SJCRH30 (cell line): ENCODE measurements at places on chromosomes 1 and 21. TPM values are rescaled to one million over a fixed set of nuclear protein-coding genes. Genes with fewer than 3 reads are reported as not detected.

- DNase-seq: no peak
These were observed 822.4 kb upstream of the NEGR1 start for GRCh38 chr1:73104749-73105148.

- no peak for DNase-seq
These were observed 224.3 kb upstream of the FGGY start for GRCh38 chr1:59072583-59072947.

The CLDN17 gene
- not detected in 2 replicates for total RNA-seq

DNA sequence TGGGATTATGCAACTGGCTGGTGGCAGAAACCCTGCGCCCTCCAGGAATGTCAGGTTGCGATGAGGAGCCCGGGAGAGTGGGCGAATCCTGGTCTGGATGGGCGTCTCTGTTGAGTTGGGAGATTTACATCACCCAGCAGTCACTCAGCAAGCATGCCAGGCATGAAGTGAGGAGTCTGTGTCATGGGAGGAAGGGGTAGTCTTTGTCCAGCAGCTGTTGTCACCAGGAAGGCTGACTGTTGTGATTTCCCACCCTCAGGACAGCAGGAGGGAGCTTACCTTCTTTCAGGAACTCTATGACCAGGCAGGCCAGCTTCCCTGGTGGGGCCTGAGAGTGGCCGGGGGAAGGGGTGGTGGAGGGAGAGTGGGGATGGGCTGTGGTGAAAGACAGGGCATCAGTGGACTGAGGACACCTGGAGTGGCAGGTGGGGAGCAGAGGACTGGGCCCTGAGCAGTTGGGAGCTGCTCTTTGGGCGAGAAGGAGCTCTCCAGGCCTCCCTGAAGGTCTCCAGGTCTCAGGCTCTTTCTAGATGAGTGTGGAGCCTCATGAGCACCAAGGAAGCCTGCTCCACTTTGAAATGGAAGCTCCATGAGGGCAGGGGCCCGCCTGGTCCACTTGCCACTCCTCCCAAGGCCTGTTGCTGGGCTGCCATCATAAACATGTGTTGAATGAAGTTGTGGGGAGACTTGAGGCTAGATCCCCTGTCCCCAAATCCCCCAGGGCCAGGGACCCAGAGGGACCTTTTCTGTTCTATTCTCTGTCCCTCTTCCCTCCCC lies 21.3 kb upstream of the PKP1 start:
- no peak for DNase-seq

The FCRL4 gene
- not detected in 2 replicates for total RNA-seq

GRCh38 chr1:37064039-37064438 lies 29.7 kb upstream of the GRIK3 start:
- DNase-seq: no peak

- DNase-seq: no peak
These were observed 98.5 kb upstream of the ADGRL2 start for GRCh38 chr1:81702079-81702715.

The TMEM200B gene
- total RNA-seq: 1.0 and 1.3 TPM in 2 replicates

- DNase-seq: peak; percentile 20
These were observed 9.9 kb upstream of the LRRC39 start for GRCh38 chr1:100187912-100188311.

DNA sequence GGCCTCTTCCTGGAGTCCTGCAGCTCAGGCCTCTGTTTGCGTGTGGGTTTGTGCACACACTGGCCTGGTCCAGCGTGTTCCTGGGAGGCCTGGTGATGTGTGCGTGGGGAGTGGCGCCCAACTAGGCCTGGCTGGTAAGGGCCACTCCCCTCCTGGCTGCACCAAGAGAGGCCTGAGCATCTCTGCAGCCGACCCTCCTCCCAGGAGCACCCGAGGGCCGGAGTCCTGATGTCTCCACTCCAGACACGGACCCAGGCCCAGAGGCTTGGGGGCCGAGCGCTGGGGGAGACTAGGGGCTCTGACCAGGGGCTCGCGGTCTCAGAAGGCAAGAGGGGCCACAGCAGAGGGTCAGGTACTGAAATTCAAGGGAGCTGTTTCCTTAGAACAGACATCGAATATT lies 33.3 kb downstream of the MORN1 start:
- DNase-seq: no peak

DNA sequence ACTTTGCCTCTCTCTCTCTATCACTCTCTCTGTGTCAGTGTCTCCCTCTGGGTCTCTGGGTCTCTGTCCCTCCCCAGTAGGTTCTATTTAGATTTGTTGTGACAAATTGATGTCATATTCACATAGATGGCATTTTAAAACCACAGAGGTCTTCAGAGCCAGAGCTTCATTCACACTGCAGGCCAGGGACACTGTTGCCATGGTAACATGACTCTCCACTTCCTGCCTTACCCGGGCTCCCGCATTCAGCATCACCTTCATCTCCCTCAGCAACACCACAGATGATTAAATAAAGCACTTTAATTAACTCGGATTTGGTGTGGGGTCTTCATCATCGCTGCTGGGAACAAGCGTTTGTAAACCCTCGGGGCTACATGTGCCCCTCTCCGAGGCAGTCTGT lies 132.6 kb downstream of the ETS2 start:
- no peak for DNase-seq

GRCh38 chr1:225882694-225883615 lies 775 bp upstream of the TMEM63A start:
- no peak for DNase-seq

DNA sequence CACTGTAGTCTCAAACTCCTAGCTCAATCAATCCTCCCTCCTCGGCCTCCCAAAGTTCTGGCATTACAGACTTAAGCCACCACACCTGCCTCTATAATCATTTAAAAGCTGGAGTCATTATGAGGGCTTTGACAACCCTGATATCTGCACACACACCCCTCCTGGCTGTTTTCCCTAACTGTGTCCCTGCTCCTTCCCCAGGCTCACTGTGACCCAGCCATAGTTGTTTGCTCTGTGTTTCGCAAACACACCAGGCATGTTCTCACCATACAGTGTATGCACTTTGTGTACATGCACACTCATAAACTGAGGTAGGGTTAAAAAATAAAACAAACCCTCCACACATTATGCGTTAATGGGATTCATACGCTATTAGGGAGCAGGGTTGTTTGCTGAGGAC lies 21.8 kb upstream of the IL20 start:
- DNase-seq: no peak

GRCh38 chr21:26077521-26077920 lies 93.0 kb downstream of the APP start:
- peak; percentile 90 for DNase-seq

The PRDM16 gene
- total RNA-seq: 1.2 and 1.4 TPM in 2 replicates

DNA sequence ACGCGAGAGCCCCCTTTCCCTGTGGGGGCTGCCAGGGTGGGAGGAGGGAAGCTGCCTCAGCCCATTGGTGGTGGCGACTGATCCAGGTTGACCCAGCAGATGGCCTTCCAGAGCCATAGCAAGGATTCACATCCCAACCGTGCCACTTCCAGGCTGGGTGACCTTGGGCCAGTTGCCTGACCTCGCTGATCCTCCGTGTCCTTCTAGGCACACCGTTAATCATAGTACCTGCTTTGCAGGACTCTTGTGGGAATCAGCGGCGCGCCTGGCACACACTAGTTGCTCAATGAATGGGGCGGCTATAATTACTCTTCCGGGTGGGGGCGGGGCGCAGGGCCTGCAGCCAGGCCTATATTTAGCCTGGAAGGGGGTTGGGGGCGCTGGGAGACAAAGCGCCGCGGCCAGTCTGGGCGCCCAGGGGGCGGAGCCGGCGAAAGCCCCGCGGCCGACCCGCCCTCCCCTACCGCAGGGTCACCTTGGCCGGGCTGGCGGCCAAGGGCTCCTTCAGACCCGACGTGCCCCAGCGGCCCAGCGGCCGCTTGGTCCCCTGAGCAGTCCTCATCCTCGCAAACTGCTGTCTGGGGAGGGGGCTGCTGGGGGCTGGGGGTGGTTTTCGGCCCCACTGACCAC lies 5.1 kb downstream of the HSPB7 start:
- DNase-seq: no peak

The PAPPA2 gene
- total RNA-seq: 0.04 and 0.05 TPM in 2 replicates

The SORT1 gene
- total RNA-seq: 36.9 and 41.1 TPM in 2 replicates

GRCh38 chr21:45935628-45936027 lies 45.9 kb upstream of the COL6A1 start:
- no peak for DNase-seq

DNA sequence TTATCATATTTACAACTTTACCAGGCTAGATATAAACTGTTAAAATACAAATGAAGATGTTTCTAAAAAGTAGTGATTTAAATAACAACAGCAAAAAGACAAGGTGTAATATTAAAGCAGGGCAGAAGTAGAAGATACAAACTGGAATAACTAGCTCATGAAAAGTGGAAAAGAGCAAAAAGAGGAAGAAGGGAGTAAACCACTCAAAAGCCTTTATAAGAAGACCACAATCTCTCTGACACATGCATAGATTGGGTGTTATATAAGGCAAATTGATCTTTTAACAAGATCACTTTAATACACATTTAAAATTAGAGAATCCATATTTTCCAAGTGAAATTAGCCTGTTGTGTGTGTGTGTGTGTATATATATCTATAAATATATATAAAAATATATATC lies 5.0 kb downstream of the DENND1B start:
- no peak for DNase-seq

DNA sequence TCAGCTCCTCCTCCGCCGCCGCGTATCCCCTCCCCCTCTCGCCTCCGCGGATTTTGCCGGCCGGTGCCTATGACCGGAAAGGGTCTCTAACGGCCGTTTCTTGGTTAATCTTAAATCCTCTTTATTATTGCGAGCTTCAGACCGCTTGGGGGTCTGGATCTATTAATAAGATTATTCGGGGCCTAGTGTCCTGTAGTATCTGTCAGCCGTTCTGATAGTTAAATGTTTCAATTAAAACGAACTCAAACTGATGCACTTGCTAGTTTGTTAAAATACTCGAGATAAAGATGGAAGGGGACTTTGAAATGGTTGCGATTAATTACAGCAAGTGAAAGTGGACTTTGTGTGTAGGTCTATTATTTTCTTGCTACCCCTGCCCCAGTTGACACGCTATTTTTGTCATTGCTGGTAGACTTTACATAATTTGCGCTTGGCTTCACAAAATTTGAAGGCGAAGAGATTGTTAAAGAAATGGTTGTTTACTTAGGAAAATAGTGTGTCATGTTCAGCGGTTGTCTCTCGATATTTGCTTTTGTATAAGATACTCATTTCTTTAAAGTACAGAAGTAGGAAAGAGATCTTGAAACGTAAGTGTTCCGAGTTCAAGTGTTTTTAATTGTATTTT lies 779 bp downstream of the SON start:
- DNase-seq: peak; percentile 78

GRCh38 chr21:17780539-17780938 lies 38.6 kb downstream of the C21orf91 start:
- no peak for DNase-seq

DNA sequence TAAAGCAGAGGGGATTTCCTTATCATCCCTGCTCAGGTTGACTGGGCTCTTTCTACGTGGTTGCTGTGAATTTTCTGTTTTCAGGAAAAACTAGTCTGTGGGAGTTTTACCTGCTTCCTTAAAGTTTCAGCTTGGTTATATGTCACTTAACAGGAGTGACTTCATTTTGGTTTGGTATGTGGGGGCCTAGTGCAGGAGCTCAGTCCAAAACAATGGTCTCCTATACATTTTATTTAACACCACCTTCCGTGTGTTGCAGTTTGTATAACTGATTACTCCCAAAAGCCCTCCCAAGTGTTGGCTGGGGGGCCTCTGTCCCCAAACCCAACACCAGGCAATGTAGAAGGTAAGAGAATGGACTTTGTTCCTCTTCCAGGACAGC lies 5.3 kb downstream of the IL23R start:
- DNase-seq: no peak

DNA sequence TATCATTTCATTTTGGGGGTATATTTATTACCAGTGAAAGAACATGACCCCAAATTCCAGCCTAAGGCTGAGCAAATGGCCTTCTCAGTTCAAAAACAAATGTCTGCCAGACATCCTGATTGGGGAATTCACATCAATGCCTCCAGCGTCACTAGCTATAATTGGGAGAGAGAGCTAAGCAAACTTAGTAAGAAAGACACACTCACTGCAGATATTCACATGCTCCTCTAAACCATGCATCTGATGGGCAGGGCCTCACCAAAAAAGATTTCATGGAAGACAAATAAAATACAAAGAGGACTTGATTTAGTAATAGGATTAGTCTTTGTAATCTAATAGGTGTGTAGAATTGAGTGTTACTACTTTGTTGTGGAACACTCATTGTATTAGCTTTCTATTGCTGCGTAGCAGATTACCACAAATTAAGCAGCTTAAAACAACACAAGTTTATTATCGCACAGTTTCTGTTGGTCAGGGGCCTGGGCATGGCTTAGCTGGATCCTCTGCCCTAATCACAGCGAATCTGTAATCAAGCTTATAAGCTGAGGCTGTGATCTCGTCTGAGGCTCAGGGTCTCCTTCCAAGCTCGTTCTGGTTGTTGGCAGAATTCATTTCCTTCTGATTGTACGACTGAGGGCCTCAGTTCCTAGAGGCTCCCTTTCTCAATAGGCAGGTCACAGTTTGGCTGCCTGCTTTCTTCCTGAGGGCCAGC lies 243.0 kb downstream of the PBX1 start:
- DNase-seq: no peak

The CFHR4 gene
- not detected in 2 replicates for total RNA-seq

- no peak for DNase-seq
These were observed 5.2 kb downstream of the RPL5 start for GRCh38 chr1:92837062-92837461.

DNA sequence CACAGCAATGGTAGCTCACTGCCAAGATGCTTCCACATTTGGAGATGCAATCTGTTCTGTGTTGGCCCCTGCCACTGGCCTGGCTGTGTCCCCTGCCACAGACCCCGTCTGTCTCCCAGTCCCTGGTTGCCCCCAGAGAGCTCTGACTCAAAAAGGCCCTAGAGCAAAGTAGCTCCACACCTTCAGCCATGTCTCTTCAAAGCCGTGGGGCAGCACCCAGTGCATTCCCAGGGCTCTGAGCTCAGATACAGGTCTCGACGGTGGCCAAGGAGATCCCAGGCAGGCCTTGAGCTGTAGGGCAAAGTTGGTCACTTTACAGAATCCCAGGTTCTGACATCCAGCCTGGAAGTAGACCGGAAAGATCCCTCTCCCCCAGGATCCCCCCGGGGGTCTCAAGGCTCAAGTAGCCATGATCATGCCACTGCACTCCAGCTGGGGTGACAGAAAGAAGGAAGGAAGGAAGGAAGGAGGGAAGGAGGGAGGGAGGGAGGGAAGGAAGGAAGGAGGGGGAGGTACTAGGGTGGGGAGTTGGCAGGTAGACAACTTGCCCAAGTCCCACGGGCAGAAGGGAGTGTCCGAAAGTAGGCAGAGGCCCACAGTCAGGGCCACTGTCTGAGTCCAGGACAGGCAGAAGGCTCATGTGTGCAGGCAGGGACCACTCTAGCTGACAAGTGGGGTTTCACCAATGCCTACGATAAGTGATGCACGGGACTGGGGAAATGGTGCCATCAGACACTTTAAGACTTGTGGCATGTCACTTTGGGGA lies 4.8 kb upstream of the ARF1 start:
- no peak for DNase-seq

The AMY2A gene
- not detected in 2 replicates for total RNA-seq
